ENCODE measurements at places on chromosomes 6 and 20.

GRCh38 chr6:121876721-121877120 lies 441.3 kb downstream of the GJA1 start:
- no peak for DNase-seq

- no peak for DNase-seq
Observed at GRCh38 chr20:23189341-23189740, 103.2 kb upstream of the CD93 start.

- DNase-seq, result no peak
Observed at GRCh38 chr20:9329355-9330101, 184.9 kb upstream of the LAMP5 start.

GRCh38 chr6:78605909-78606446 lies 261.4 kb upstream of the IRAK1BP1 start:
- DNase-seq, result no peak

- DNase-seq, result no peak
Observed at GRCh38 chr6:52577778-52578463, 1.1 kb upstream of the TRAM2 start.

- DNase-seq, result no peak
Observed at GRCh38 chr6:46279874-46280273, 109.1 kb upstream of the ENPP5 start.

GRCh38 chr20:997486-997885 lies 4.6 kb downstream of the RSPO4 start:
- DNase-seq, result no peak

DNA sequence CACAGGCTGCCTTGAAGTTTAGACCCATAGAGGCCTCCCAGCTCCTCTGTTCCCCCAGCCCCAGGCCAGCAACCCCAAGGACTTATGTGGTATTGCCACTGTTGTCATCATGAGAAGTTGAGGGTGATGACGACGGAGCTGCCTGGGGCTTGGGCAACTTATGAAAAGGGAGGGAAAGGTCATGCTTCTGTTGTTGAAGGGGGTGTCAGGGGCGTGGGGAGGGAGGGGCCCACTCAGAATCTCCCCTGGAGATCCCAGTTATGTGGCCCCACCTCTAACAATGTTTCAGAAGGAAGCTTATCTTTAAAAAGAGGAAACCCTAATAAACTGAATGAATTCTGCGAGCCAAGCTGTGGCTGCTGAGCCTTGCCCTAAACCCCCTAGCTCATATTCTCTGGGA lies 4.2 kb downstream of the ADTRP start:
- DNase-seq, result no peak

DNA sequence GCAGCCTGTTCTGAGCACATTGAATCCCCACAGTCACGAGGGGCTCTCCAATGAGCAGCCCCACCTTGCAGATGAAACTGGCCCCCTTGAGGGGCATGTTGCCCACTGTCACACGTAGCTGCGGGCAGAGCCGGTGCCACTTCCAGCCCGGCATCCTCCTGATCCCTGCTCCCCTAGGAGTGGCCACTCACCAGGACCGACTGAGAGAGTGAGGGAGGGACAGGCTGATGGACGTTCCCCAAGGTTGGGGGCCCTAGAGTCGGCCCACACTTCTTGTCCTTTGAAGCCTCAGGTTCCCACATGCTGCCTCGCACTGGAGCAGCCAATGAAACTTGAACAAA lies 10.5 kb downstream of the ENTPD6 start:
- no peak for DNase-seq

GRCh38 chr6:41042226-41043055 lies at the start of gene TSPO2:
Gene TSPO2 (plus strand): TSS chr6:41042467. CDS start chr6:41042986, 519 bp downstream.
- no peak for DNase-seq

Measured in NCI-H2081 (cell line).